ENCODE measurements at places on chromosomes 2 and 18.

DNA sequence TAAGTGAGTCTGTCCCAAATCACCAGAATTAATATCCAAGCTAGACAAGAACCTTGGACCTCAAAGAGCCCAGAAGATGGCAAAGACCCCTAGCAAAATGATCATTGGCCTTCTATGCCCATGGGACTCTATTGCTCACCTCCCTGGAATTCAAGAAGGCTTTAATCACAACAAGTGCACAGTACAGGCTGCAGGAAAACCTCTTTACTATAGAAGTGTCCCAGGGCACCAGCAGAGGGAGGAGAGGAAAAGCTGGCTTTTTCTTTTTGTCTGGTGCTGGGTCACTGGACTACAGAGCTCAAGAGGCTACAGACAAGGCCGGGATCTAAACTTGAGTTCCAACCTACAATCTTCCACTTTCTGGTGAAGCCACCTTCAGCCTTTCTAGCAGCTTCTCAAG lies 88.3 kb upstream of the PPP1CB start:
- DNase-seq: peak; percentile 79

DNA sequence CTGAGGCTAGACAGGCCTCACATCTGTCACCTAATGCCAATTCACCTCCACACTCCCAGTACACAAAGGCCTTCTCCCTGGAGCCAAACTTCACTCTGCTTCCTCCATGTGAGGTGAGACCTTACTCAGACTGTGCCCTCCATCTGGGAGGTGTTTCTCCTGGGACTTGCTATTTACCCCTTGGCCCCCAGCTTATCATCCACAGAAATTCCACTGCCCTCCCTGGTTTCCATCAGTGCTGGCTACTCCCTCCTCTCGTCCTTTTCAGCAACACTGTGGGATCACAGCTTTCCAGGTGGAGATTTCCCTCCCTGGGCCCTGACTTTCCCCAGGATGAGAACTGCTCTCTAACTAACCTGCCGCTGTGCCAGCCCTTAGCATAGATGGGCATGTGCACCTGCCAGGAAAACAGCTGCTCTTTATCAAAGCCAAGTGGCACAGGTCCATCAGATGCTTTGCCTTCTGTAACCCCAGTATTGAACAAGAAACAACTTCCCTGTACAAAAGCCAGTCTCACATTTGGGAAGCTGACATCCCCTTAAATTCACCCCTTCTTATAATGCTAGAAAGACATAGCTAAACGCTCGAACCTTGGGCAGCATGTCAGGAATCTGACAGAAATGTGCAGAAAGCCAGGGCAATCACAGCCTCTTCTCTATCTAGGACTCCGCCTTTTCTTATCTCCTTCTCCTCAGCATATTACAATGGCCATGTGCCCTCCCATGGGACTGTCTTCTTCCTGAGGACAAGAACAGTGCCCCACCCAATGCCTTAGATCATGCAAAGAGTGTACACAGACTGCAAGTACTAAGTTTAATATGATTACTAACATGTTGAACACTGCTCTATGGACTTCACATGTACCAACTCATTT lies 535.5 kb upstream of the ID2 start:
- no peak for DNase-seq

GRCh38 chr2:147779440-147779839 lies 65.4 kb upstream of the ACVR2A start:
- DNase-seq: no peak

DNA sequence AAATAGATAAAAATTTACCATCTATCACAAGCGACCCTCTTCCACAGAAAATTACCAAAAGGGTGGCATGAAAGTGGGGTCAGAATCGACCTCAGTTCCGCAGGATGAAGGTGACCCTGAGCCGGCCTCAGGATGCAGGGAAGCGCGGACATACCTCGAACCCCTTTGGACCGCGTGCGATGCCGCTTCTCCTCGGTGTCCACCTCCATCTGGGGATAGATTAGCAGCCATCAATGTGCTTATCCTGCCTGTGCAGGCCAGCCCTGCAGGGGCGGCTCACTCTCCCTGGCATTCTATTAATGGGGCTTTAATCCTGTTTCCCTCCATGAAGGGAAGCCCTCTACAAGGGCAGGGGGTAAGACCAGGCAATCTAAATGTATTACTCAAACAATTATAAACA lies 235.3 kb upstream of the PXDN start:
- no peak for DNase-seq

DNA sequence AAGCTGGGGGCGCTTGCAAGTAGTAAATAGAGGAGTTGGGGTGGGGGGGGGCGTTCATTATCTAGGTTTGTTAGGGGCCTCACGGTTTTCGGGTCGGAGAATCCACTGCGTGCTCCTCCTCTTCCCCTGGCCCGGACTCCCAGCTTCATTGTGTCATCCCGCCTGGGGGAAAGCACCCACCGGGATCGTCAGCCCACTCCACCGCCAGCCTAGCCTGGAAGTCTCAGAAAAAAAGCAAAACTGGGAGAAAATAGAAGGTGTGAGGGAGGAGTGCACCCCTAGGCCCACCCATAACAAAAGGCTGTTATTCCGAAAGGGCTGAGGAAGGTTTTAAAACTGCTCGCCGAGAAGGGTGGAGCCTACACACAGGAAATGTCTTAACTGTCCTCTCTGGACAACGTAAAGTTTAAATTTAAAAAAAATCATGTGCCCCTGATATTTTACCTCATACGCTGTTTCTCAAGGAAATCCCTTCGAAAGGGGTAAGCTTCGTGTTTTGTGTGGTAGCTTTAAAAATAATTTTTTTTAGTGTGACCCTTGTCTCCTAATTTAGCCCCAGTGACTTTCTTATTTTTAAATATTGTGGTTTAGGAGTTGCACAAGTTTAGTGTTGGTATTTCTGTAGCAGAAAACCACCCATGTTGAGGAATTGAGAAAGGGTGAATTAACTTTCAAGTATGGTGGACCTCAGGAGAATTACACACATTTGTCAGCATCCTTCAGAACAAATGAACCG lies 104.2 kb downstream of the SPTBN1 start:
- peak; percentile 59 for DNase-seq

DNA sequence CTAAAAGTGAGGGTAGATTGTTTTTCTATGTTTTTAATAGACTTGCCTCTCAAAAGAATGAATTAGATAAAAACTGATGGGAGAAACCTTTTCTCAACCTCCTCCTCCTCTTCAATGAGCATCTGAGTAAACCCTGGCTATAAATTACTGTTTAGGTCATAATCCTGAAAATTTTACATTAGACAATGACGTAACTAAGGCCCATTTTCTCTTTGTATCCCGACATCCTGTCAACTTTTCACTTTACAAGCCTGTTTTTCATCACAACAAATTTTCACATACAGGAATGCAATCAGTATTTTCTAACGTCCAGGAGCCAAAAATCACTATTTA lies 1.3 kb downstream of the SPIRE1 start:
- peak; percentile 50 for DNase-seq

DNA sequence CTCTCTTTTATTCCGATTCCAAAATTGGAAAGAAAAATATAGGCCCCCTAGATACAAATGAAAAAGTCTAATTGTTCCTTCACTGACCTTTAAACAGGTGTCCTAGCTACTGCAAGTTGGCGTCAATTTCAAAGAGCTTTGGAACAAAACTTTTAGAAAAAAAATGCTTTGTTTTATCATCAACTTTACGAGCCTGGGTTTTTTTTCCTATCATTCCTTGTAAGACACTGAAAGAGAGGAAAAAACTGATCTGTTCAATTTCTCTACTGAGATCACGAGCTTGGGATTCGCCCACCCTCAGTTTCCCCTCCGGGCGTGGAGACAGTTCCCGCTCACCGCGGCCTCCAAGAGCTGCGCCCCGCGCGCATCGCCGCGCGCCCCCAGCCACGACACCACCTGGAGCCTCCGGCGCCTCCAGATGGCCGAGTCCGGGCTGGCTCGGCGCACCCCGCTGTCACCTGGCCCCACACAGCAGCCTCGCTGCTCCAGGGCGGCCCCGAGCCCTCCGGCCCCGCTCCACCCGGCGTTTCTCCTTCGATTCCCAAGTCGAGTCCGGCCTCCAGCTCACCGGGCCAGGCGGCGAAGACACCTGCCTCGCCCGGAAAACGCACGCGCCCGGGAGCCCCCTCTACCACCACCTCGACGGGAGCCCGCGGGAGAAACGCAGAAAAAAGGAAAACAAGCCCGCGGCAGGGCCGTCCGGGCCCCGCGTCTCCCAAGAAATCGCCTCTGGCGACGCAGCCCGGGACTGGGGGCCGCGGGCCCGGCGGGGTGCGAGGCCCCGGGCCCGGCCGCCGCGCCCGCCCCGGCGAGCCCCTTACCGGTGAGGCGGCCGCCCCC lies 656 bp downstream of the TBC1D8 start:
- no peak for DNase-seq

DNA sequence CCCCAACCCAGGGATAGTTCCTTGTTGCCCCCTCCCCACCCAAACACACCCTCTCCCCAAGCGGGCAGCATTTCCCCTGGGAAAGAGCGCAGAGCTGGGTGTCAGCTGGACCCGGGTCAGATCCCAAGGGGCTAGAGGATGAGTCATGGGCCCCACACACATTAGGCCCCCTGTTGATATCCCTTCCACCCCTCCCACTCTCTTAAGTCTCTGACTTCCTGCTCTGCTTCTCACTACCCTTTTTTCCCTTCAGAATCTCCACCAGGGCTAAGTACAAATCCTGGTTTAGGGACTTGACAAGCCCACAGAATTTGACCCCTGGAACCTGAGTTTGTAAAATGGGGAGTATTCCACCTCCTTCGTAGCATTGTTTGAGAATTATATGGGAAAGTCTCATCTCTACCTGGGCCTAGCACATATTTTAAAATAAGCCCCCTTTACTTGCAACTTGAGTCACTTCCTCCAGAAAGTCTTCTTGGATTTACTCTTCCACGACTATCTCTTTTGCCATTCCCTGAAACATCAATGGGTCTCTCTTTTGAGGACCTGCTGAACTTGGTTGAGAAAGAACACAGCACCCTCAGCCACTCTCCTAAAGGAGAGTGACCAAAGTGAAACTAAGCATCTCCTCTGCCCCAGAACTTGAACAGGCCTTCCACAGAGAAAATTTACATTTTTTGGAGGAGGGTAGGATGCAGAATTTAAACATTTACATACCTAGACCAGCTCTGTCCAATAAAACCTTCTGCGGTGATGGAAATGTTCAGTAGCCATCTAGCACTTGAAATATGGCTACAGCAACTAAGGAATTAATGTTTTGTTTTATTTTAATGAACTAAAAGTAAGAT lies 4.7 kb downstream of the RTKN start:
- no peak for DNase-seq

- DNase-seq: no peak
Observed at GRCh38 chr2:95059656-95060370, 34.3 kb downstream of the MAL start.
